ENCODE measurements at places on chromosomes 3 and 15.

GRCh38 chr15:57734860-57735259 is 28.3 kb downstream of the POLR2M start:
- no peak for DNase-seq

DNA sequence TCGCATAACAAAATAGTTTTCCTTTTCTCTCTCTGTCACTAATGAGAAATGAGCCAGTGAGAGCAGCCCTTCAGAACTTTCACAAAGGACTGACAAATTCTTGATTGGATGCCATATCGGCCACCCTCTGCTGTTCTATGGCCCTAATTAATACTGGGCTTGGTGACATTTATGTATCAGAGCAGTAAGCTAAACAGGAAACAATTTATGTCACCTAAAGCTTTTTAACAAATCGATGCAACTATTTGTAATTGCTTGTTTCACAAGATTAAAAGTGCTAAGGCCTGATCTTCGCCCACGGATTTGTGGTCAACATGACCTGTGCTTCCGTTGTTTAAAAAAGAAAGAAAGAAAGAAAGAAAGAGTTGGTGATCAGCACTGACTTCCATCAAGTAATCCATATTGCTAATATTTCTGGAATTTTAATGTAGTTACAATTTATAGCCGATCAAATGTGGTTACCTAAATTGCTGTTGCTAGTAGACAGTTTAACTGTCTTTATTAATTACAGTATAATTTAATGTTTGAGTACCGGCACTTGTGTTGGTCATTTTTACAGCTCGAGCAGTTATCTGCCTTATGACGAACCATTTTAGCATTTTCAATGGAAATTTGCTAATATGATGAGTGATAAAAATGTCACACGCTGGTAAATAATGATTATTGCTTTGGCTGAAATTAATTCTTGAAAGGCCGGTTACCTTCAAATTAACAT is 631.3 kb downstream of the FOXP1 start:
- DNase-seq = no peak

GRCh38 chr3:153070511-153070868 is 91.5 kb upstream of the RAP2B start:
- DNase-seq = no peak

DNA sequence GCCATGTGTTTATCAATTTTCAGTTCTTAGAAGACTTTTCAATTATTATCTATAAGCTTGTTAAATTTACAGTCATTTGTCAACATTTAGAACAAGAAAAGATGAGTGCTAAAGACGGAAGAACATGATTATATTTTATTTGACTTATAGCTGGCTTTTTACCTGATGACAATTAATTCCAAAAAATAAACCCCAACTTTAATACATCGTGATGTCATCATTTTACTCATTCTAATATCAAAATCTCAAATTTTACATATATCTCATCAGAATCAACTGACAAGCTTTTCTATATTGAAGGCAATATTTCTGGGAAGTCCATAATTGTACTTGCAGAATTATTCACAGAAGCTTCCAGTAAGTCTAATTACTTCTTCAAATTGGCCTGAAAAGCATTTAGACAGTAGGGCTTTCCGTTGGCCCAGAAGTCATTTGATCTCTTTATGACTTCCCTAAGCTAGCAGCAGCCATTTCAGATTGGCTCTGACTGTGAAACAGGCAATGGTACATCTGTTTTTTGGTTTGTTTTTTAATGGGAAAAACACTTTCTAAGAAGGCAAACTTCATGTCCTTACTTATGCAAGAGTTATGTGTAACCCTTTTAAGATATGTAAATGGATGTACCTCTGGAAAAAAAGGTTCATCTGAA is 234.7 kb upstream of the PLSCR5 start:
- no peak for DNase-seq

DNA sequence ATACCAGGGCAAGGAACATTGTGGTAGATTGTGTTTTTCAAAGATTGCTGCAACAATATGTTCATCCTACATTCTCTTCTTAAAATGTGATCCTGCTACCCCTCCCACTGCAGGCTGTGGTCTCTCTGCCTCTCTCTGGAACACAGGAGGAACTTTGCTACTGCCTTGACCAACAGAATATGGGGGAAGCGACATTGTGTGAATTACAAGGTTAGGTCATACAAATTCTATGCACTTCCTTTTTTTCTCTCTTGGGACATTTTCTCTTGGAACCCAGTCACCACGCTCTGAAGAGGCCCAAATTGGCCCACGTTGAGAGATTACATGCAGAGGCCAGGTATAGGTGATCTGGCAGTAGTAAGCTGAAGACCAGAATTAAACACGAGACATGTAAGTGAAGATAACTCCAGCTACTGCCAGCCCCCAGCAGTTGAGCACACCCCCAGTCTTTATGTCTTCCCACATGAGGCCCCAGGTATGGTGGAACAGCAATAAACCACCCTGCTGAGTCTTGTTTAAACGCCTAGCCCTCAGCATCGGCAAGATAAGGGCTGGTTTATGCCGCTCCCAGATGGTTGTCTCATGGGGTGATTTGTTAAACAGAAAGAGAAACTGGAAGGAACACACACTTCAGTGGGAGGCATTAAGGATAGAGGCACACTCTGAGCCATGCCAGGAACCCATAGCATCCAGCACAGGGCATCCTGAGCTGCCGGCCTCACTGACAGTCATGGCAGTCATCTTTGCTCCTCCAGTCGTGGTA is 59.9 kb downstream of the FAM43A start:
- DNase-seq = no peak

DNA sequence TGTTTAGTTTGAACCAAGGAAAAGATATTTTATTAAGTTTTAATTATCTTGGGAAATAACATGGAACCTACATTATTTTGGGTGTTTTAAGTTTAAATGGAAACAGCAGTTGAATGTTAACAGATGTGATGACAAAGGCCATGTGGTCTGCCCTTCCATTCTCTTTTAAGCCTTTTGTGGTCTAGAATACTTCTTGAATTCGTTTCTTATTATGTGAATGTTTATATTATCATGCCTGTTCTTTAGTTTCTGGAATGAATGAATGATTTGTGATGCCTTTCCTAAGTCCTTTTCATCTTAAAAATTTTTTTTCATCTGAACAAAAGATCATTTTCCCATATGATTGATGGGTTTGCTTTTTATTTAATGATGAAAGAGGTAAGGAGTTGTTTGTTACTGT is 44.6 kb downstream of the SNRK start:
- DNase-seq = no peak

GRCh38 chr3:43257850-43258249 is 28.5 kb upstream of the SNRK start:
- DNase-seq = no peak

DNA sequence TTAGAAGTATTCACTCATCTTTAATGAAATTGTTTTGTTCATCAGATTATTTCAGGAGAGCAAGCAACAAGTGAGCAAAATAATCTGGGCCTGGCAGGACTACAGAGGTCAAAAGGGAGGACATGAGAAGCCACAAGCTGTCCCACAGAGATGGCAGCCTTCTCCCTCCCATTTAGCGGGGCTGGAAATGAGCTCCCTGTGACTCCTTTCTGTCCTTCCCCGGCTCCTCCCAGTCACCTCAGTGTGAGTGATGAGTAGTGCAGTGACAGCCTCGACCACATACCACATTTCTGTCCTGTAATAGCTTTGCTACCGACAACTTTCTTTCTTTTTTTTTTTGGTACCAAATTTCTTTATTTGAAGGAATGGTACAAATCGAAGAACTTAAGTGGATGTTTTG is 38.0 kb downstream of the RAB7A start:
- DNase-seq = no peak

GRCh38 chr3:99246010-99246654 is 344.6 kb upstream of the DCBLD2 start:
- DNase-seq = no peak

- DNase-seq = no peak
These were observed 109.0 kb upstream of the NEDD4 start for GRCh38 chr15:56102441-56102840.

DNA sequence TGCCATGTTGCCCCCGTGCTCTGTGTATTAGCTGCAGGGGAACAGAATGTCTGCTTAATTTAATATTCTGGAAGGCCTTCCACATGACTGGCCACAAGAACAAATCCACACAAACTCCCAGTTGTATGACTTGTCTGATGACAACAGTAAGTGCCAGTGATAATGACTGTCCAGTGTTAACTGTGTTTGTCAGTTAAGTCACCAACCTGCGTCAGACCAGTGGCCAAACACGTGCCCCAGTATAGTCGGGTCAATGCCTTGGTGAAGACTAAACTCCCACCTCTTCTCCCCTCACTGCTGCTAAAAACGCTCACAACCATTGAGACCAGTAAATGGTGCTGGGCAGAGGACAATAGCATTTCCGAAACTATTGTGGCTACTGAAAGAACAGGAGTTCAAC is 9.8 kb upstream of the ATP13A5 start:
- no peak for DNase-seq

DNA sequence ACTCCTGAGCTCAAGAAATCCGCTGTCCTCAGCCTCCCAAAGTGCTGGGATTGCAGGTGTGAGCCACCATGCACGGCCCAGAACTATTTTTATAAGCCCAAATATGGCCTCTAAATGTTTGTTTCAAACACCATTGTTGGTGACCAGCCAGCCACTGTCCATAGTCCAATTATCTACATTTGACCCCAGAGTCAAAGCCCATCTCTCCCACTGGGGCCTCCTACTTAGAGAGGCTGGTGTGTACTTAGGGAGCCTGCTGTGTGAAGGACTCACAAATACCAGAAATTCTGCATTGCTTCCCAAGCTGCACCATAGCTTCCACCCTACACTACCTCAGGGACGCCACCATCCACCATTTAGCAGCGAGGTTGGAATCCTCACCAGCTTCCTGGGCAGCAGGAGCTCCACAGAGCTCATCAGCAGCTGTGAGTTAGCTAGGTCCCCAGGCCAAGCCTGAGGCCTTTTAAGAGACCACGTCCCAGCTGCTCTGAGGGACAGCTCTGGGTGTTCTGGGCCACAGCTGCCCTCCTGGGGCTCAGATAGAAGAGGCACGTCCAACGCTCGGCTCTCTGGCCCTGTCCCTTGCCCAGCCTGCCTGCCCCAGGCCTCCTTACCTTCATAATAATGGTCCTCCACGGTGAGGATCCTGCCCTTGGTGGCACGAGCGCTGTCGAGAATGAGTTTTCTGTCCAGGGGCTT is 29.5 kb downstream of the TKT start:
- DNase-seq = no peak

DNA sequence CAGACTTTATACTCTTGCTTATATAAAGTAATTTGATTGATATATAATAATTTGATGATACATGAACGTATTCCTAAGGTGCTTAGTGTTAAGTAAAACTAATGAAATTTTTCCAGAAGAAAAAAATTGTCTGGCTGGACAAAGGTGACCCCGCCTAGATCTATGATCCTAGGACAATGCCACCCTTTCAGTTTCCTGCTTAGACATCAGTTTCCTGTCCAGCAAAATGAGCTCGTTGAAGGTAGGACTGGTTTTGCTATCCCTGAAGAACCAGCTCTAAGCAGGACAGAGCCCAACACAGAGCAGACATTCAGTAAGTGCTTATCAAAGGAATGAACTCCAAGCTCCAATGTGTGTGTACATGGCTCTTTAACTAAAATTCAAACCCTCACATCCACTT is 80.8 kb upstream of the SNTN start:
- DNase-seq = no peak

DNA sequence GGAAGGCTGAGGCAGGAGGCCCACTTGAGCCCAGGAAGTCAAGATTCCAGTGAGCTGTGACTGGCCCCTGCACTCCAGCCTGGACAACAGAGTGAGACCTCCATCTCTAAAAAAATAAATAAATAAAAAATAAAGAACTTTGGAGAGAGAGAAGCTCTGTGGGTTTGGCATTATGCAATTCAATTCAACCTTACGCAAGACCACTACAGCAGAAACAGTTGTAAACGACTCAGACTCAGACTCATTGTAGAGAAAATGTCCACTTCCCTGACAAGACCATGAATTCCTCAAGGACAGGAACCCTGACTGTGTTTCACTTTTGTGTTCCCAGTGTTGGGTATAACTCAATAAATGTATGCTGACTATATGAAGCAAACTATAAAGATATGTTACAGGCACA is 90.3 kb upstream of the C3orf80 start:
- peak; percentile 21 for DNase-seq

GRCh38 chr15:101337976-101338375 is 42.9 kb upstream of the SNRPA1 start:
- no peak for DNase-seq

- DNase-seq = no peak
These were observed 179.1 kb upstream of the ZPLD1 start for GRCh38 chr3:102255736-102256135.

DNA sequence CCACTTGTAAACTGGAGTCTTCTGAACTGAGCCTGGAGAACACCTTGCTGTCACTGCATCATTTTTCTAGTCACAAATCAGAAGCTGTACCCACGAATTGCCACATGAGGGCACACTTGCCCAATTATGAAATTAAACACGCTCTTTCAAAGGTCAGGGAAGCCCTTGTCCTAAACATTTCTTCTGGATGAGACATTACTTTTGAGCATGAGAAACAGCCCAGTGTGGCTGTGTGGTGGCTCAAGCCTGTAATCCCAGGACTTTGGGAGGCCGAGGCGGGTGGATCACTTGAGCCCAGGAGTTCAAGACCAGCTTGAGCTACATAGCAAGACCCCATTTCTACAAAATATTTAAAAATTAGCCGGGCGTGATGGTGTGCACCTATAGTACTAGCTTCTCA is 27.5 kb upstream of the CFAP161 start:
- DNase-seq = peak; percentile 42

- DNase-seq = no peak
These were observed 133.3 kb downstream of the MDFIC2 start for GRCh38 chr3:70179111-70179510.

DNA sequence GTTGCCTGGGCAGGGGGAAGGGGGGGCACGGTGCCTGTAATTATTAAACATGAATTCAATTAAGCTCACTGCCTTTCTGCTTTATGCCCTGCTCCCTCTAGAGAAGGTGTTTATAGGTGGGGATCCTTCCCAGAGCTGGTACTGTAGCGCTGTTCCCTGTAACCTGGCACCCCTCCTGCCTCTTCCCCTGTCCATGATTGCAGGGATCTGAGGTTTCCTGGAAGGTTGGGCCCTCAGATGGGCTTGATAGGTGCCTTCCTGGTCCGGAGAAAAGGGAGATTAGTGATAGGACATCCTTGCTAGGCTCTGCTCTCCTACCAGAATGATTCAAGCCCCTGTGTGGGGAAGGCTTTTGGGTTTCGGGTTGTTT is 2.1 kb upstream of the FAM131A start:
- DNase-seq = no peak

DNA sequence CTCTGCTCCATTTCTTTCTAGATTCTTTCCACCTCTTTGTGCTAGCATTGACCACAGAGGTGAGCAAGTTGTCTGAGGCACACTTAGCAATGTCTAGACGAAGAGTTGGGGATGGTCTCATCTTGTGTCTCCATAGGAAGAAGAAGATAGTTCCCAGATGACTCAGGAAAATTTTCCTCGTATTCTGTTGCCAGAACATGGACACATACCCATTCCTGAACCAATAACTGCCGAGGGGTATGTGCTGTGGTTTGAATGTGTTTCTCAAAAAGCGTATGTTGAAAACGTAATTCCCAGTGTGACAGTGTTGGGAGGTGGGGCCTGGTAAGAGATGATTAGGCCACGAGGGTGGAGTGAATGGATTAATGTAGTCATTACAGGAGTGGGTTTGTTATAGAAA is 107.5 kb upstream of the GALNT15 start:
- DNase-seq = peak; percentile 99

GRCh38 chr15:45522328-45523165 is at the start of gene SLC30A4:
Gene SLC30A4 (minus strand): TSS chr15:45522755. CDS start chr15:45522354, 401 bp downstream.
- DNase-seq = no peak

- no peak for DNase-seq
These were observed 13.7 kb upstream of the DPH6 start for GRCh38 chr15:35559683-35560082.

Data from AG04449 (cell line).